Stimulated activated CD4-positive, alpha-beta T cell treated with anti-CD3 and anti-CD28 coated beads, Interleukin-2, amount 100 ng/mL, for 4 hours (primary cell): ENCODE measurements at places on chromosomes 2 and 18.
A peak's percentile ranks its signal among the peaks of the same experiment; 100 is the strongest.

- no peak for DNase-seq
Measured at GRCh38 chr2:207233731-207234130, 68.0 kb upstream of the KLF7 start.

DNA sequence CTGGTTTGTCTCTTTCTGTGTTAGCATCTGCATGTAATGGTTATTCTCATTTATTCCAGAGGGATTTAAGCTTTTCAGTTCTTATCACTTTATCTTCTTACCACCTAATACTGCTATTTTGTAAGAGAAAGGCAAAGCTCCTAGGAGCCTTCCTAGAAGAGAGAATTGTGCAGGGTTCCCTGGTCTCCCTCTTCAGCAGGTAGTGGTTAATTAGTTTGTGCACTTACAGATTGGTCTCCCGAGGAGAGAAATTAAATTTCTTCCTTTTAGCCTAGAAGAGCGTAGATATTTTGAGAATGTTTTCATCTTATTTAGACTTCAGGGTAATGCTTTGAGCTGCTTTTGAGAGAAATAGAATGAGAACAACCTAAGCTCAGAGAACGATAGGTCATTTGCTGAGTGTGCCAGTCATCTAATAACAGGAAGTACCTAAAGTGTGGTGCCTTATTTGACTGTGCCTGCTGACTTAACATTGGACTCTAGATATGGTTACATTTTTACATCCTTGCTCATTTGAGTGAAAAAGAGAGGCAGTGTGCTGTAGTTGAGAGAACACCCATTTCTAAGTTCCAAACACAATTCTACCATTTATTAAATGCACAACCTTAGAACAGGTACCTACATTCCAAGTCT, 651.4 kb downstream of the STK39 start:
- DNase-seq = no peak

DNA sequence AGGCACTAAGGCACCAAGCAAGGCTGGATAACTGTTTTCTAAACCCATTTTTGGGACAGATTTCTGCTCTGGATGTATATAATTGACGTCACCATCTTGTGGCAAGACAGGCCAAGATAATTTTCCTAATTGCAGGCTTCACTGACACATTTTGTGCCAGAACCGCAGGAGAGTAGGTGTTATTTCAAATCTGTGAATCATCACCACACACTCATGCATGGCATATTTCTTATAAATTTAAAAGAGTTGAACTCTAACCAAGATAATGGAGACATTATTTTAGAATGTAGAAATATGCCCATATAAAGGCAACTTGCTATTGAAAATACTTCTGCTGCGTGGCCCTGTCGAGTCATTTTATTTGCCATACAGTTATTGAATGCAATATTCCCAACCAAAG, 68.3 kb upstream of the ACYP2 start:
- DNase-seq = no peak

DNA sequence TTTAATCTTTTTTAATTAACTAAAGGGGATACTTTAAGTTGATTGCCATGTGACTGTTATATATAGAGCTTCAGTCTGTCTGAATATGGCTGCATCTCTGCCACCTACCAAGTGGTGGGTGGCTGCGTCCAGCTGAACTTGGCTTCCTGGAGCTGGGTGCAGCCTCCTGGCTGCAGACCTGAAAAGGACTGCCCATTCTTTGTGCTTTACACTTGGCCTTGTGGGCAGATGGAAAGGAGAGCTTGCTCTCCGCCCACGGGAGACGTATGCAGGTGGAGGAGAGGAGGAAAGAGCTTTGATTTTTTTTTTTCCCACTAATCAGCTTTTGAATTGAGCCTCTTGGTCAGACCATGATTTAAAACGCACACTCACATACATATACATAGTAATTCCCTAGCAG, 34.7 kb downstream of the NCK2 start:
- no peak for DNase-seq

- no peak for DNase-seq
Measured at GRCh38 chr2:146260551-146260950, 1584.3 kb upstream of the ACVR2A start.

GRCh38 chr18:5868218-5868854, 27.0 kb downstream of the TMEM200C start:
- DNase-seq = no peak

DNA sequence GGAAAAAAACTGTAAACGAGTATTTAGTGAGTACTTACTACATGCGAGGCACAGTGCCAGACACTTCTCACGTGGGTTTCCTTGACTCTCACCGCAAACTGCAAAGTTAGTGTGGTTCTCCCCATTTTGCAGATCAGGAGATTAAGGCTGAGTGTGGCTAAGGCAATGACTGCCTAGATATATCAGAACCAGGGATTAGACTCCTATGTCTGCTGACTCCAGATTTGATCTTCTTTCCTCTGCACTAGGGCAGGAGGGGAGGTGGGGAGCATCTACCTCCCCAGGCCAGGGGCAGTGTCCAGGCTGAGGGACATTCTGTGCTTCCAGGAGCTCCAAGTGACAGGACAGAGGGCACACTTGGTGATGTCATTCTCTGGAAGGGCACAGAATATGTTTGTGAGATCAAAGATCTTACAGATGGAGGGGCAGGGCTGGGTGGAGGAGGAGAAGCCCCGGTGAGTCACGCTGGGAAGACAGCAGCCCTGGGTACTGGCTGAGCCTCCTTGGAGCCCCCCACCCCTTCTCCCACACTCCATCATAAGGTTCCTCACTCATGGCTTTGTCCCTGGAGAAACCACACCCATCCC, 92.4 kb downstream of the RHOB start:
- no peak for DNase-seq

GRCh38 chr2:199136681-199137080, 321.1 kb downstream of the SATB2 start:
- no peak for DNase-seq

DNA sequence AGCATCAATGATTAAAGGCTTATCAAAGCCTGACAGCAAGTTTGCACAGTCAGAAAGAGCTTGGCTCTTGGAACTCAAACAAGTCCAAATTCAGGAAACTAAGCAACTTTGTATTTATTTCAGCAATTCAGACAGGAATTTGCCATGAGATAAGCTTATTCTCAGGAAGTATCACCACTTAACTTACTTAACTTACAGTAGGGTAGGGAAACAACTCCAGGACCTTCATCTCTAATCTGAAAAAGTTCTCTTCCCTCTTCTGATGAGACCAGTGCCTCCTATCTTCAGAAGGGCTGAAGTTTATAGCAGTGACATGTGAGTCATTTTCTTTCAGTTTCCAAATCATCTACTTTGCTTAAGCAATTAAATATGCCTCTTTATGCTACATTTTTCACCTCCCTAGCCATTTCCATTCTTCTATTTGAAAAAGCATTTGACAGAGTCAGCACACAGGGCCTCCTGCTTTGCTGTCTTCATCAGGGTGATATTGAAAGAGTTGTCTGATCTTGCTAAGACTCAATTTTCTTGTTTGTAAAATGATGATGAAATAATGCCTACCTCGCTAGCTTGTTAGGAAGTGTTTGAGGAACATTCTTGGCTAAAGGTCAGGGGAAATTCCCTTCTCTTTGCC, 389.5 kb downstream of the RND3 start:
- DNase-seq = no peak

DNA sequence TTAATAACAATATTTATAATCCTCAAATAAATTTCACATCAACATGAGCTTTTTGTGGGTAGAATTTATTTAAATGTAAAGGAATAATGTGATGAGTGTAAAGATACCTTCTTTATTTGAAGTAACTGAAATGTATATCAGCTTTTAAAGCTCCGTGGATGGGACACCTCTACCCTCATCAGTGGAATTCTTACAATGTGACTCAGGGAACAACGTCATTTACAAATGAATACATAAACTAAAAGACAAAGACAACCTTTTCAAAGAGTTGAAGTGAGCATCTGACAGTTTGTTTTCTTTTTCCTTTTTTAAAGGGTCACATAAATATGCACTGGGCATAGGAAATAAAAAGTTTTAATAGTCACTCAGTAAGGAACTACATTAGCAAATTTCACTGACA, 1127.0 kb upstream of the CRIM1 start:
- no peak for DNase-seq

GRCh38 chr2:46942143-46942526, 26.5 kb upstream of the MCFD2 start:
- DNase-seq = peak; percentile 47

DNA sequence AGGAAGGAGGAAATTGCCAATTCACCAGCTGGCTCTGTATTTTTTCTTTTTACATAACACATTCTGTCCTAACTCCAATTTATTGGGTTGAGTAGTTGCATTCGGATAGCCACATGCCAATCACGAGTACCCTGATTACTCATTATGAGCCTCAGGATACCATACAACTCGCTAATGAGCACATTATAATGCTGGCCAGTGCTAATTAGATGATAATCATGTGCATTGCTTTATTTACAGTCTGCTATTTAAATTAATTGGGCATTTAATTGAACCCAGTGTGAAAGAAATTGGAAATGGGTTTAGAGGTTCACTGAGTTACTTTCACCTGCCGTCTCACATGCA, 15.2 kb downstream of the G6PC2 start:
- no peak for DNase-seq

GRCh38 chr18:73235491-73235890, 367.7 kb upstream of the NETO1 start:
- DNase-seq = no peak

DNA sequence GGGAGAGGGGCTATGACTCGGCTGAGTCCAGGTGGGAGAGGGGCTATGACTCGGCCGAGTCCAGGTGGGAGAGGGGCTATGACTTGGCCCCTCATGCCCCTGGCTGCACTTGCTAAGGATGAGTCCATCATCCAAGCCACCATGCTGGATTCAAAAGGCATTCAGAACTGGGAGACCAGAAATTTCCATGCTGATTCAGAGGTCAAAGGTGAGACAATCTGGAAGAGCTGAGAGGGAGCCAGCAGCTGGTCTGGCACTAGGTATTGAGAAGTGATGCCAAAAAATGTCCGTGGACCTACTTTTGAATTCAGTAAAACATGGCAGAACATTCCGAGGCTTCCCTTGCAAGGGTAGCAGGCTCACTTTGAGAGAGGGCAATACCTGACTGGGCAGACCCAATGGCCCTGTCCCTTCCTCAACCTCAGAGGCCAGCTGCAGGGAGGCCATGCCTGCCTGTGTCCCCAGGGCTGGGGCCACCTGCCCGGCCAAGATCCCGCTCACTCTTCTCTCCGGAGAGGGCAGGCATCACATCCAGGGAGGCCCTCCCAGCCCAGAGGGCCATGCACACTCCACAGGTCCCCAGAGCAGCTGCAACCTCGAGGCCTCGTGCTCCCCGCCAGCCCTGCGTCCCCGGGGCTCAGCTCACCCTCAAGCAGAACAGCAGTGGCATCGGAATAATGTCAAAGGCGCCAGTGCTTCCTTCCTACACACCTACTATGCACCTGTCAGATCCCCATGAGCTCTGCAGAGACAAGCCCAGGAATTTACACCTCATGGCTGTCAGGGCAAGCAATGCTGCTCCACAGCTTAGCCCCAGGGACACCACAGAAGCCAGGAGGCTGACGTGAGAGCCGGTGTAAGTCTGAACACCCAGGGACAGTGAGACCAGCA, 80.2 kb upstream of the GPC1 start:
- DNase-seq = no peak

GRCh38 chr2:72689579-72690195, 136.1 kb downstream of the EXOC6B start:
- DNase-seq = no peak

- DNase-seq = no peak
Measured at GRCh38 chr2:41967476-41968181, 80.2 kb upstream of the PKDCC start.

- DNase-seq = no peak
Measured at GRCh38 chr2:176385838-176386237, 116.6 kb downstream of the MTX2 start.

GRCh38 chr2:1923541-1923940, 179.2 kb upstream of the PXDN start:
- DNase-seq = no peak

DNA sequence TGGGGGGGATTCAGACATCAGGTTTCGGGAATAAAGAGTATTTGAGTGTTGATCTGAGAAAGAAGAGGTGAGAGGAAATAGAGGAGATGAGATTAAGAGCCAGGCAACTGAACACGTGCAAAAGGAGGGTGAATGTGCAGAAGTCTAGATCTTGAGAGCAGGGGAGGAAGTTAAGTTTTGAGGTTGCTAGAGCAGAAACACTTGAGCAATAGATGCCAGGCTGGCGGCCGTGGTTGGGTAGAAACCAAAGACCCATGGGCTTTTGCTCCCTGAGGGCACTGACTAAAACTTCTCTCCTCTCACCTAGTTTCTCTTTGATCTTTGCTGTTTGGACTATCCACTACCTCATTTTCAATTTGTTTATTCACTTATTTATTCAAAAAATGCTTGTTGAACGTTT, 116.0 kb downstream of the CDC42EP3 start:
- DNase-seq = no peak

- DNase-seq = no peak
Measured at GRCh38 chr2:238320648-238321281, 447 bp downstream of the TRAF3IP1 start.

GRCh38 chr2:167209784-167210183, 321.5 kb downstream of the XIRP2 start:
- DNase-seq = no peak

DNA sequence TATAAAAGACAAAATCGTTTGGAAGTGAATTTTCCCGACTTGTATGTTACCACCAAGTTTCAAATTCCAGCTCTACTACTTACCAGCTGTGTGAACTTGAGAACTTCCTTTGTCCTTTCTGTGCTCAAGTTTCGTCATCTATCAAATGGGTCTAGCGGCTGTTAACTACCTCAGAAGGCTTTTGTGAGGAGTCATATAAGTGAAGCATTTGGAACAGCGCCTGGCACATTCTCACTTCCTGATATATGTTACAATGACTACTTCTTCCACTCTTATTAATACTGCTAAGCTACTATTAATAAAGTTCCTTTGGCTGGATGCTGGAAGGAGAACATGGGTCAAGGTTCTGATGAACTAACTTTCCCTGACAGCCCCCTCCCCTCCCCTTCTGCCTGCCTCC, 104.5 kb downstream of the MEIS1 start:
- DNase-seq = no peak

DNA sequence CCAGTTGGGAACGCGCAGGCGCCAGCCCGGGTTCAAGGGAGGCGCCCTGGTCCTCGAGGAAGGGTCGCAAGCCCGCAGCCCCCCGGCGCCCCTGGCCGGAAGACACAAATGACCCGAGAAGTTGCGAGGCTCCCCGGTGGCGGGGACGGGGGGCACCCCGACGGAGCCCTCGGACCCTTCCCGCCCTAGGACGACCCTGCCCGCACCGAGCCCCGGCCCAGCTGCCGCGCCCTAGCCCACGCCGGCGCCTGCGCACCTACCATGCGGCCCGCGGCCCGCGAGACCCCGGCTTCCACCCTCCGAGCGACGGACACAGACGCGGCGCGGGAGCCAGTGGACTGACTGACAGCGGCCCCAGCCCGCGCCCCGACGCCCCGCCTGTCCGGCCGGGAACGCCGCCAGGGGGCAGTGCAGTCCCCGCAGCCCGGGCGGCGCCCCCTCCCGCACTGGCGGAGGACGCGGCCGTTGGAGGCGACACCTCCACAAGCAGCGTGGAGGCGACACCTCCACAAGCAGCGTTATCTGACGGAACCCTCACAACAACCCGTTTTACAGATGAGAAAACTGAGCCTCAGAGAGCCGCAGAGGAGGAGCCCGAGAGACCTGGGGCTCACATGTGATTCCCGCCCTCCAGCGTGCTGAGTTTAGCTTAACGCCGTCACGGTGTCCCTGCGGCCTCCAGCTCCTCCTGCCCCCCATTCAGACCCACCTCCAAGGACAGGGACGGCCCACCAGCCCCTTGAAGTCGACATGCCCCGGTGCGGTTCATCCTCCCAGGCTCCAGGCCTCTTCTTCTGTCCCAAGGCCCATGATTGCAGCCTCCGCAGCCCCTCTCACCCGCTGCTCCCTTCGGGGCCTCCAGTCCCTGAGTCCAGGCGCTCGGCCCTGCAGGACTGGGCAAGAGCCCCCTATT, at the start of gene NMUR1:
NMUR1 (minus strand) TSS at position 347 of the 913 bp plus-strand sequence; CDS start at position 263, 84 bp downstream.
- peak; percentile 40 for DNase-seq

GRCh38 chr2:28360058-28360717, 32.5 kb upstream of the FOSL2 start:
- no peak for DNase-seq
